Kidney tubule cell (primary cell): ENCODE measurements at places on chromosomes 7 and 10.
A peak's percentile ranks its signal among the peaks of the same experiment; 100 is the strongest.

GRCh38 chr7:107934991-107935770 is 44.2 kb downstream of the DLD start:
- DNase-seq, result no peak

GRCh38 chr10:95264227-95265051 is 26.4 kb downstream of the PDLIM1 start:
- DNase-seq, result peak; percentile 87

DNA sequence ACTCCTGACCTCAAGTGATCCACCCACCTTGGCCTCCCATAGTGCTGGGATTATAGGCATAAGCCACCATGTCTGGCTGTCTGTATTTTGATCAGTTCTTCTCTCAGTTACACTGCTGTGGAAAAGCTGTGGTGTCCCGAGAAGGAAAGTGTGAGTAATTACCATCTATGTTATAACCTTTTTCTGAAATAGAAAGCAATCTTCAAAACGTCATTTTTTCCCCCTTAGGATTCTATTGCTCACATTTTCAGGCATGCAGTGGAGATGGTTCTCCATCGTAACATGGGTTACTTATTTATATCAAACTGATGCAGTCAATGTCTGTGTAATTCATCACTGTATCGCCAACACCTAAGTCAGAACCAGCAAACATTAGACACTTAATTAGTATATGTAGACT is 103.5 kb upstream of the FAM3C start:
- DNase-seq, result no peak

- DNase-seq, result no peak
These were observed 81.4 kb downstream of the ZNF33B start for GRCh38 chr10:42556931-42557330.

GRCh38 chr10:24869354-24870015 is 82.9 kb downstream of the PRTFDC1 start:
- no peak for DNase-seq

GRCh38 chr7:112422842-112423496 is 27.3 kb upstream of the IFRD1 start:
- peak; percentile 86 for DNase-seq

DNA sequence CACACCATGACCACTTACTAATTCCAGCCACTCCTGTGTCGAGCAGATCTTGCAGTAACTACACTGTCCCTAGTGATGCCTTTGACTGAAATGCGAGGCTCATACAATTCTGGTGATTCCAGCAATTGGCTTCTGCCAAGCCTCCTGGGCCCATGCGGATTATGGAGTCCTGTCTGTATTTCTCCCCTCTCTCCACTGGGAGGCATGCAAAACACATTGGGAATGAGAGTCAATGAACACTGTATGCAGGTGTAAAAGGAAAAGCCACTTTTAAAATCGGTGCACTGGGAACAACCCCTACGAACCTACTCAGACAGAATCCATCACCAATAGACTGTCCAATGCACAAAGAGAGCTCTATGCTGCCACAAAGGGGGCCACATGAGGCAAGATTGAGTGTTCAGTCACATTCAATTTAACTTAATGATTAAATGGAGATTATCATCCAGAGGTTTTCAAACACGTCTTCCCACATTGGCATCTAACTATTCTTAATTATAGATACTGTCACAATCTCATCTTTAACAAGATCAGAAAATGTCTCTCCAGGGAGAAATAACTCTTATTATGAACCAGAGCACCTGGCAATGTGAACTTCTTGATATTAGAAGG is 550.6 kb downstream of the GLRX3 start:
- peak; percentile 11 for DNase-seq

GRCh38 chr10:71443676-71444075 is 47.0 kb downstream of the CDH23 start:
- DNase-seq, result no peak

DNA sequence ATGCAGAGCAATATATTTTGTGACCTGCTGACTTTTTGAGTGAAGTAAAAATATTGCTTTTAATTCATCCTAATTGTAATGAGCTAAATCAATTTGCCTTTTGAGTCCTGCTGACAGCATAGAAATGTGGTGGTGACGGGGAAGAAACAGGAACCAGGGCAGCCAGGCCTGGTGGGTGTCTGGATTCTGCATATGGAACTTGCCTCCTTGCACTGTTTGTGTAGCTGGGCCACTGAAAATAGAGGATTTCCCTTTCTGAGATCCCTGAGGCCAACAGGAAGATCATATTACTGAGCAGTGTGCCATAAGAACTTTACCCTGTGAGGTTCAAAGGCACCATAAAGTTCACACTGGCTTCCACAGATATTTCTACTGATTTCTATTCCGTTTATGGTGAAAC is 488.4 kb upstream of the AKR1E2 start:
- no peak for DNase-seq

GRCh38 chr7:114821030-114821900 is 100.6 kb upstream of the MDFIC start:
- no peak for DNase-seq

- no peak for DNase-seq
These were observed 114.9 kb downstream of the INPP5A start for GRCh38 chr10:132652446-132652845.

- no peak for DNase-seq
These were observed 78.4 kb downstream of the NXPH1 start for GRCh38 chr7:8511855-8512254.

DNA sequence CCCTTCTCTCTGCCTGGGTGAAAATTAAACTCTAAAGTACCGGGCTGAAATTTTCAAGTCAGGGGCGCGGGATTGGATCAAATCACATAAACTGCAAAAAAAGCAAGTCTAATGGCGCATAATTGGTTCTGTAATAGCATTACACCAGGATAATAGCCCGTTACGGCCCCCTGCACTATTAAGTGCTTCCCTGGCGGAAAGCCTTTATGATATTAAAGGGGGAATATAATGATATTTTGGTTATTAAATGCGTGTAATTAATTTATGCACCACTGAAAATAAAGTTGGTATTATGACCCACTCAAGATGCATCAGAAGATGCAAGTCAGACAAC is 744 bp upstream of the DRGX start:
- DNase-seq, result no peak

DNA sequence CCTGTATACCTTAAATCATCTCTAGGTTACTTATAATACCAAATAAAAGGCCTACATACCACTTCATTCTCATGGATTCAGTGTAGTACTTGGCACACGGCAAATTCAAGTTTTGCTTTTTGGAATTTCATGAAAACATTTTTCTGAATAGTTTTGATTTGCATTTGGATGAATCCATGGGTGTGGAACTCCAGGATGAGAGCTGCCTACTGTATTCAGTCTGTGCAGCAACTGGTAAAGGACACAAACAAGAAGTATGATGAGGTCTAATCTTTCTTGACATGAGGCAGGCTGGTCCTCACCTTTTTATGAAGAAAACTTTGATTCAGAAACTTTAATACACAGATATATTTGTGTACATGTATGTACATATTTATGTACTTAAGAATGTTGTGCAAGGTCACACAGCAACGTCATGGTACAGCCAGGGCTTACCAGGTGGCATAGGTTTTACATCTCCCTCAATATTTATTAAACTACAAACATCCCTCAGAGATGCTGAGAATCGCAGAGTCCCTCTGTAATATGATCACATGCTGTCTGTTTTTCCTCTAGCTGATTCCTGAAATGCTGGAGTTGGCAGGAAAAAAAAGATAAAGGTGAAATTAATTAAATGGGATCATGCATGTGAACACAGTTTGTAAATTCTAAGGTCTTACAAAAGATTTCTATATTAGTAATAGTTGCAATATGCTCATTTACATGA is 239.6 kb downstream of the PRKG1 start:
- DNase-seq, result no peak

DNA sequence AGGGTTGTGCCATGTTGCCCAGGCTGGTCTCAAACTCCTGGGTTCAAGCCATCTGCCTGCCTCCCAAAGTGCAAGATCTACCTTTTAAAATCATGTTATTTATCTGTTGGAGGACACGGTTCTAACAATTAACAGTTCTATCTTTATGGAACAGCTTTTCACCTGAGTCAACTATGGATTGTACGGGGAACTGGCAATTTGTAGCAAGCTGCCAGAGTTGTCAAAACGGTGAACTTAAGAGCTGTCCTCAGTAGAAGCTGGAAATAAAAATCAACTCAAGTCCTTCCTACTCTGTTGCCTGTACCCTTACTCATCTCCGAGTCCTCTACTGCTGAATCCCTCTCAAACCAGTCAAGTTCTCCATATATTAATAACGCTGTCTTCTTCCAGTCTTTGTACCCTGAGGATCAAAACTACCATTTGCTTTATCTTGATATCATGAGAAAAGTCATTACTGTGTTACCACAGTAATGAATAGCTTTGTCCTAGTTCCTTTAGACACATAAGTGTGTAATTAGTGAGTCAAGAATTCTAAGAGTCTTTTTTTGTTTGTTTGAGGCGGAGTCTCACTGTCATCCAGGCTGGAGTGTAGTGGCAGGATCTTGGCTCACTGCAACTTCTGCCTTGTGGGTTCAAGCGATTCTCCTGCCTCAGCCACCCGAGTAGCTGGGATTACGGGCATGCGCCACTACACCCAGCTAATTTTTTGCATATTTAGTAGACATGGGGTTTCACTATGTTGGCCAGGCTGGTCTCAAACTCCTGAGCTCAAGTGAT is 28.2 kb downstream of the HBP1 start:
- no peak for DNase-seq

DNA sequence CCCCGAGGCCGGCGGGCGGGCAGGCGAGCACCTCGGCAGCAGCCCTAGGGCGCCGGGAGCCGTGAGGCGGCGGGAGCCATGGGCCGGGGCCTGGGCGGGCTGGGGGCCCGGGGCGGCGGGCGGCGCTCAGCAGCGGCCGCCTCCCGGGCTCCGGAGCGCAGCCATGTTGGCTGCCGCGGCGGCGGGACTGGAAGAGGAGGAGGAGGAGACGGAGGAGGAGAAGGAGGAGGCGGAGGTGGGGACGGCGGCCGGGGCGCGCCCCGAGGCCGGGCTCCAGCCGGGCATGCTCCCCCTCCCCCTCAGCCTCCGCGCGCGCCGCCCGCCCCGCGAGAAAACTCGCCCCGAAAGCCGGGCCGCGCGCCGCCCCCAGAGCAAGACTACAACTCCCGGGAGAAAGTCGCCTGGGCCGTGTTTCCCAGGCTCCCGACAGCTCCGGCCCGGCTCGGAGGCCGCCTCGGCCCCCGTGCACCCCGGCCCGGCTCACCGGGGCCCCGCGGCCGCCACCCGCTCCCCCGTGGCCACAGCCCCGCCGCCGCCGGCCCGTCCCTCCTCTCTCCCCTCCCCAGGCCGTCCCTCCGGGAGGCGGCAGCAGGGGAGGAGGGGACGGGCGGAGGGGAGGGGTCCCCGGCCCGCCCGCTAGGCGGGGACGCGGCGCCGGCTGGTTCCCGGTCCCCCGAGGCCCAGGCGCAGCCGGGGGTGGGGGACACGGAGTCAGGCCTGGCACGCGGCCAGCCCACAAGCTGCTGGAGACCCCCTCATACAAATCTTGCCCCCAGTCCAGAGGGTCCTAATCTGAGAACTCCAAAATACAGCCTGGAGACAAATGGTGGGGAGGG is at the start of gene DLG5:
DLG5 (minus strand) TSS at position 190 of the 836 bp plus-strand sequence. CDS start 235 bp downstream, outside the sequence.
- peak; percentile 73 for DNase-seq

DNA sequence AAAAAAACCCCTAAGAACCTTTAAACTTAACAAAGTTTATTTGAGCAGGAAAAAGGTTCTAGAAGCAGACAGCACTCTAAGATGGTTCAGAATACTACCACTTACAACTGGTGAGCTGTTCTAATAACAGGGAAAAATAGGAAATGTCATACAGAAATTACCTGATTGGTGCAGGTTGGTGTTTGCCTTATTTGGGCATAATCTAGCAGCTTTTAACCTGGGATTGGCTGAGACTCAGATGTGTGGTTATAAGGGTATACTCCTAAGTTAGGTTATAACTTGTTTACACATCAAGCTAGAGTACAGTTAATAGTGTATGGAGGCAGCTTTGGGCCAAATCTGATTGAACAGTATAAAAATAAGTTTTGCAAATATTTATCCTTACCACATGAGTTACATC is 59.8 kb downstream of the MAPK8 start:
- DNase-seq, result no peak

- no peak for DNase-seq
These were observed 76.6 kb downstream of the NDUFB2 start for GRCh38 chr7:140773104-140773503.

DNA sequence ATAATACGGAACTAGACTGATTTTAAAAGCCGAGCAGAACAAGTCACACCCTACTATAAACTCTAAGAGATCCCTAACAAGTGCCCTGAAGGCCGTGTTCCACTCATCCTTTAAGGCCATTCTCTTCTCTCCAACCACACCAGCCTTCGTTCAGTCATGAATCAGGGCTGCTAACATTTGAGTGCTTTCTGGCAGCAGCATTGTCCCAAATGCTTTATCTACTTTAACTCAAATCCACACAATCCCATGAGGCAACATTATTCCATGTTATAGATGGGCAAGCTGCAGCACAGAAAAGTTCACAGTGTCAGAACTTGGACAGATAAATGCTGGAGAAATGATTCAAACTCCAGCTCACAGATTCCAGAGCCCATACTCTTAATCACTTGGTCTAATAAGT is 73.5 kb downstream of the MALSU1 start:
- DNase-seq, result no peak

DNA sequence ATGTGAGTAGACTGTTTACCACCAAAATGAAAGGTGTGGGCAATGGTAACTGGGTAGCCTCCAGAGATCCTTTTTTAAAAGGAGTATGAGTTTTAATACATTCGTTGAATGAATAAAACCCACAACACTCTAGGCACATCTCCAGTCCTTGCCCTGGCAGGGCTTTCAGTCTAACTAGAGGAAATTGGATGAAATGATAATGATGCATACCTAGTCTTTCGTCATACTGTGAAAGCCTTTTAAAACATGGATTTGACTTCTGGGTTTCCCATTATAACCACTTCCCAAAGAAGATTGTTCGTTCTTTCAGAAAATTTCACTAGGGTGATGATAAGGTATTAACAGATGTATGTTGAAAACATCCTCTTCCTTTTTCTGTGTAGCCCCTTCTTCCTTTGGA is 110.8 kb downstream of the REEP3 start:
- DNase-seq, result no peak

DNA sequence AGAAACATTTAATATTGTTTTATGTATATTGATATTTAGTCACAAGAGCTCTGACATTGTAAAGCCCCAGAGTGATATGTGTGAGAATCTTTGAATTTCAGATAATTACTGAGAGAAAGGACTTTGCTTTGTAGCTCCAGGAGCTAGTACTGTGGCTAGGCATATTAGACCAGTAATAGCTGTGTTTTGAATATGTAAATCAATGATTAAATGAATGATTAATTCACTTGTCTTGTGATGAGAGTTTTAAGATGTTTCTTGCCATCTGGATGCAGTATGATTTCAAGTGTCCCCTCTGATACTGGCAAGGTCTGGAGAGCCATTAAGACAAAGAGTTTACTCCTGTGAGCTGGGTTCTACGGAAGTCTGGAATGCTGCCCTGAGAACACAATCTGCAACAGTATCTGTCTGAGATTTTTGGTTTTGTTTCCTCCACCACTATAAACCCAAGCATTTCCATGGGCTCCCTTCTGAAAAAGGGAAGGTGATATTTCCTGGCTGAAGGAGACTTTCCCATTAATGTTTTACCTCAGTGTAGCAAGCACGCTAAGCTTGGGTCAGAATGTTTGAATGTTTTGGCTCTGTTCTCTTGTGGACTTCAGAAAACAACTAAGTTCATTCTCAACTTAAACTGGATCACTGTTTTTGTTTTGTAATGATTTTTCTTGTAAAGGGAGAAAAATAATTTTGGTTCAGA is 61.3 kb upstream of the BICC1 start:
- peak; percentile 58 for DNase-seq

GRCh38 chr10:8967061-8967460 is 912.6 kb downstream of the GATA3 start:
- no peak for DNase-seq
